HL-60 (cell line): ENCODE measurements at places on chromosomes 4 and X.

DNA sequence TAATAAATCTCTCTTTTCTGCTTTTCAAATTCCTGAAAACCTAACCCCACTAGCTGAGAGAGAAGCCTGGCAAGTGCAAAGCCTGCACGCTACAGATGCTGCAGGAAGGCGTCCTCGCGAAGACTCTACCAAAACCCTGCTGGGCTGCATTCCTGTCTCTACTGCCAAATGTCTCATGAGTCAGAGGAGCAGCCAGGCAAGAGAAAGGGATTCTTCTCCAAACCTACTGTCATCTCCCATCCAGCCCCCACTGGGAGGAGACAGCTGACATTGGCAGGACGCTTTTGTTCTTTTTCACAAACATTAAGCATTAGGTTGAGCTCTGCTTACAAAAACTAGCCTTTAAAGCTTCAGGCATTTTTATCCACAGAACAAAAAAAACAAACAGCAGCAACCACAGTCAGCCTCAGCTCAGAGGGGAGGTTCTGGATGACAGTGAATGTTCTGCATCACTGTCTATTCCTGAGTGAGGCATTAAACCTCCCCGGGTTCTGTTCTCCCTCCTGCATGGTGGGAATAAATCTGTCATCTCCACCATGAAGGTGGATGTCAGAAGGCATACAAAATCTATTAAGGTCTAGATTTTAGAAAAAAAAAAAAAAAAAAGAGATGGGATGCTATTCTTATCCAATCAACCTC lies 18.0 kb downstream of the CRMP1 start:
- no peak for DNase-seq

- DNase-seq: no peak
These were observed 58.9 kb downstream of the ARX start for GRCh38 chrX:24956828-24957227.

DNA sequence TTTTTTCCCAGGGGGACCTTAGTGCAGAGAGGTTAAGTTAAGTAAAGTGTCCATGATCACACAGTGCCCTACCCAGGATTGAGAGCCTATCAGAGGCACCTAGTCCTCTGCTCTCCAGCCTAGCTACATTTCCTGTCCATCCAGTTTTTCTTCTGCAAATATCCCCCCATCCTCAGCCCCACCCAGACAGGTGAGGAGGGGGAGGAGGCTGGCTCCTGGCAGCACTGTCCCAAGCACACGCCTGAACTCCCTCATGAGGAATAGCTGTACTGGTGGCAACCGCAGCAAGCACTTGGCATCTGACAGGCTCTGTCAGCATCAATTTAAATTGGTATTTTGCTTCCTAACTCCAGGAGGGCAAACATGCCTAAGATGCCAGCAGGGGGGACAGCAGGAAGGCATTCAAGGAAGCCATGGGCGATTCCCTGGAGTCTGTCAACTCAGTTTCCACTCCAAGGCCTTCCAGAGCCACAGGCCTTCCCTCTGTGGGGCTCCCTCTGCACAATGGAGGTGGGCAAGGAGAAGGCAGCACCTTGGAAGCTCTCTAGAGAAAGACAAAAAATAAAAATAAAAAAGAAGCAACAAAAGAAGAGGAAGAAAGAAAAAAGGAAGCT lies 6.4 kb upstream of the FRMPD3 start:
- no peak for DNase-seq

- no peak for DNase-seq
These were observed 229.7 kb upstream of the DKK2 start for GRCh38 chr4:107265859-107266258.

GRCh38 chrX:147935156-147935758 lies 23.5 kb downstream of the FMR1 start:
- no peak for DNase-seq

DNA sequence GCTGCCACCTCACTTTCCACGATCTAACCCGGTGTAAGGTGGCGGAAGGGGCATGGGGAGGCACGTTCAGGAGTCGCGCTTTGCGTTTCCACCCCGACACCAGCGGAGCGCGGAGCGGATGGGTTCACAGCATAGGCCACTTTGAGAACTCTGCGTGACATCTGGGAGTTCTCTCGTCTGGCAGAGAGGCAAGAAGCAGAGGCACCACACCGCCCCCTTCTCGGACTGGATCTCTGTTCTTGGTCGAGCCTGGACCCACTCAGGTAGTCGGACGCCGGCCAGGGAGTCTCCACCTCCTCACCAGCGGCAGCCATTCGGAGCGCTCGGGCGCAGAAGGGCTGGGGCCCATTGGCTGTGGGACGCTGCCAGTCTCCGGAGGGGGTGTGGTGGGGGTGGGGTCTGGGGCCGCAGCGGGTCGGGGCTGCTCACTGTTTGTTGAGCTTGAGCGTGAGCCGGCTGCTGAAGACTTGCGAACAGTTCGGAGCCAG lies at the start of gene DACH2:
TSS of gene DACH2 (plus strand) at position 428 of the 488 bp plus-strand sequence.
- peak; percentile 1 for DNase-seq

GRCh38 chr4:20337261-20337664 lies 85.6 kb downstream of the SLIT2 start:
- no peak for DNase-seq
